Muscle of back (tissue), 13 donors: ENCODE measurements at places on chromosomes 1 and 21. TPM values are rescaled to one million over a fixed set of nuclear protein-coding genes. Genes with fewer than 3 reads are reported as not detected.

The IQCC gene
- 3.6 TPM for polyA plus RNA-seq

The CYP4A11 gene
- not detected for polyA plus RNA-seq

GRCh38 chr1:198498881-198499280, 41.6 kb downstream of the ATP6V1G3 start:
- DNase-seq = no peak

DNA sequence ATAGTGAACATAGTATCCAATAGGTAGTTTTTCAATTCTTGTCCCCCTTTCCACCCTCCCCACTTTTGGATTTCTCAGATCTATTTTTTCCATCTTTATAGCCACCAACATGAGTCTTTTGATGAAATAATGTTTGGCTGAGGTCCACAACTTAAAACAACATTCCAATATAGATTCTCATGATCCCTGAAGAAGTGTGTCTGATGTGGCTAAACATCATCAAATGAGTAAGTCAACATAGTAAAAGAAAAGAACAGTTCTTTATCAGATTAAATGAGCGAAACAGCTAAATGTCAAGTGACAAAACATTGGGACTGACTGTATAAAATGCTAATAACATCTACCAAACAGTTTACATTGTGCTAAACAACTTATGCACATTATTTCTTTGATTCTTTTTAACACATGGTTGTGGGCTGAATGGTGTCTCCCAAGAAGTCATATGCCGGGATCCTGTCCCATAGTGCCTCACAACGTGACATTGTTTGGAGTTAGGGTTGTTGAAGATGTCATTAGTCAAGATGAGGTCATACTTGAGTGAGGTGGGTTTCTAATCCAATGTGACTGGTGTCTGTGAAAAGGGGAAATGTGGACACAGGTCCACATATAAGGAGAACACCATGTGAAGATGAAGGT, 453.6 kb downstream of the LTN1 start:
- DNase-seq = no peak

DNA sequence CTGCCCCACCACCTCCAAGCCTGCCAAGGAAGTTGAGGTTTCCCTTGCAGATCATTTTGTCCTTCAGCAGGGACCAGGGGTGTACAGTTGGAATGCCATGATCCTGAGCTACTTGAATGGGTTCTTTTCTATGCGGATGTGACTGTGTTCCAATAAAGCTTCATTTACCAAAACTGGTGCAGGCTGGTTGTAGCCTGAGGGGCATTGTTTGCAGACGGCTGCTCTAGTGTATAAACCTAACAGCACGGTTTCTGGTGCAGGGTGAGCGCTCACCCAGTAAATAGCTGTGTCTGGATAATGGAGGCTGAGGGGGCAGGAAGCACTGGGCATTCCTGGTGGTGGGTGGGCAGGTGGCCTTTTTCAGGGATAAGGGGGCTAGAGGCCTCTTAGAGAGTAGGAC, 72.7 kb upstream of the ACTL8 start:
- no peak for DNase-seq
